Endothelial cell of umbilical vein (primary cell): ENCODE measurements at places on chromosomes 1 and 21. TPM values are rescaled to one million over a fixed set of nuclear protein-coding genes. Genes with fewer than 3 reads are reported as not detected.

DNA sequence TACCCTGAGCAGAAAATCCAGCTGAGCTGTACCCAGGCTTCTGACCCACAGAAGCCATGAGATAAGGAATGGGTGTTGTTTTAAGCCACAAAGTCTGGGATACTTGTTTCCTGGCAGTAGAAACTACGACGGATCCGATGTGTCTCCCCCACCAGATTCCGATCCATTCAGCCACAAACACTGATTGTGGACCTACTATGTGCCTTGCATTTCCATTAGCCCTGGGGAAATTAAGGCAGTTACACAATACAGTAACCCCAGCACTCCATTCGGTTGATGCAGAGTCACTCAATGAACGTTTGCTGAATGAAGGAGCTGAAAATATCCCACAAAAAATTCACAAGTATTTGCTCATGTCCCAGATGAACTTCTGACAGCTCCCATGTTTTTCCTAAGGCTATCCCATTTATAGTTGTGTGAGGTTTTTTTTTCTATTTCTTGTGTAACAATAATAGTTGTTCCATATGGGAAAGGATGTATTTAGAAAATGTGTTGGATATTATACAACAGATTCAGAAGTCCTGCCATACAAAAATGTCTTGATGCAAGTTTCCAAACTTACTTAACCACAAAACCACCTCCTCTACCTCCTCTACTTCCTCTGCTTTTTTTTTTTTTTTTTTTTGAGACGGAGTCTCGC lies 29.6 kb upstream of the KAZN start:
- DNase-seq = no peak

DNA sequence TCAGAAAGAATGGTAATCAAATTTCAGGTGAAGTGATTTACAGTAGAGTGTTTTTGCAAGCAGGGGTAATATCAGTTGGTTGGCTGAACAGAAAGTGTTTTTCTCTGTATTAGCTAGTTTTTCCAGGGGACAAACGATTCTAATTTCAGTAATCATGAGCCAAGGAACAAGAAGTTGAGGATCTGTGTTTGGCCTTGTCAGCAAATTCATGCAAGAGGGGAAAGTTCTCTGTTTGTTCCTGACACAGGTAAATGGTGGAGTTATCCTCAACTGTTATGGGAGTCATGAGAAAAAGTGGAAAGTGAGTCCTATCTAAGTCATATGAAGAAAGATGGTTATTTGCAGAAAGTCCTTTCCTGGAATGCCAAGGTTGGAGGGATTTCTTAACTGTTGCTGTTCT lies 24.6 kb upstream of the SLC35A3 start:
- DNase-seq = no peak

GRCh38 chr1:233240371-233240770 lies 55.2 kb downstream of the PCNX2 start:
- no peak for DNase-seq

DNA sequence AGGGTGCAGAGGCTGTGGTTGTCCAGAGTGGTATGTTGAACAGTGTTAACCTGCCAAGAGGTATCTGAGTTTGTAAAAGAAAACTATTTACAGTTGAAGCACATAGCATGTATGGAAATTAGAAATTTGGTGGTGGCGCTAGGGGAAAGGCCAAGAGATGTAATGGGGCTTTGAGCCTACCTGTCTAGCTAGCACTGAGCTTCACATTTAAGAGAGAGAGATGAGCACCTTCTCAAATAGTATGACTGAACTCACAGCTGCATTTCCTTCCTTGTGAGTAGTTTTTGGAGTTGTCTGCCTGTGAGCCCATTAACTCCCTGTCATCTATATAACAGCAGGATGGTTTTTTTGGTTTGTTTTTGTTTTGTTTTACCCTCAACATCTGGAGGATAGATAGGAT lies 4.0 kb downstream of the CLIC4 start:
- DNase-seq = no peak

DNA sequence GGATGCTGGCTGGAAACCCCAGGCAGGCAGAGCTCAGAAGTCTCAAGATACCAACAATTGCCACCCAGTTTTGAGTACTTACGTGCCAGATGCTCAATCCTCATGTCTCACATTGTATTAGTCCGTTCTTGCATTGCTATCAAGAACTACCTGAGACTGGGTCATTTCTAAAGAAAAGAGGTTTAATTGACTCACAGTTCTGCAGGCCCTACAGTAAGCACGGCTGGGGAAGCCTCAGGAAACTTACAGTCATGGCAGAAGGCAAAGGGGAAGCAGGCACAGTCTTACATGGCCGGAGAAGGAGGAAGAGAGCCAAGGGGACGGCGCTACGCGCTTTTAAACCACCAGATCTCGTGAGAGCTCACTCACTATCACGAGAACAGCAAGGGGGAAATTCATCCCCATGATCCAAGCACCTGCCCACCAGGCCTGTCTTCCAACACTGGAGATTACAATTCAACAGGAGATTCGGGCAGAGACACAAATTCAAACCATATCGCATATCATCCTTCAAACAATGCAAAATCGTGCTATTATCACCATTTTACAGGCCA lies 58.0 kb downstream of the KAZN start:
- no peak for DNase-seq

- no peak for DNase-seq
Observed at GRCh38 chr1:239386453-239387303, at the start of gene CHRM3. Gene CHRM3 (plus strand): TSS chr1:239386568. CDS start chr1:239907452, 520,884 bp downstream.

GRCh38 chr1:27517907-27518718 lies 28.1 kb upstream of the WASF2 start:
- no peak for DNase-seq

GRCh38 chr1:168582688-168583336 lies 6.4 kb downstream of the XCL1 start:
- no peak for DNase-seq

- DNase-seq = peak; percentile 96
Observed at GRCh38 chr1:192104852-192105251, 53.4 kb upstream of the RGS18 start.

- DNase-seq = no peak
Observed at GRCh38 chr21:15020797-15021196, 44.0 kb downstream of the NRIP1 start.

GRCh38 chr1:33348676-33349080 lies 27.8 kb upstream of the A3GALT2 start:
- peak; percentile 44 for DNase-seq

GRCh38 chr1:67717876-67718275 lies 32.9 kb downstream of the GADD45A start:
- no peak for DNase-seq

GRCh38 chr1:52216907-52217458 lies 75.1 kb downstream of the ZFYVE9 start:
- no peak for DNase-seq

GRCh38 chr21:41091616-41092015 lies 76.3 kb upstream of the BACE2 start:
- no peak for DNase-seq

DNA sequence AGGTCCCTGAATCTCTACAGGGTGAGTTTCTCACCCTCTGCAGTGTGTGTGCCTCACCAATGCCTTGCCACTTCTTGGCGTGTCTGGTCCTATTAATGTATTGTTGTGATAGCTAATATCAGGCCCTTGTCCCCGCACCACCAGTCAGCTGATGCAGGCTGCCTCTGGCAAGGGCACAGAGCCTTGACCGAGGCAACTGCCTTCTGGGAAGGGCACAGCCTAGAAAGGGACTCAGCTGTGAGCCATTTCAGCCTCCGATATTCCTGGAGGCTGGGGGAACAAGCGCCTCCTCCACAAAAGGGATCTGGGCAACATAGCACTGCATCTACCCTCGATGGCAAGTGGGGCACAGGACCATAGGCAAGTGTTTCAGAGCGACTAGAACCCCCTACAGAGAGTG lies 27.0 kb downstream of the IL10RB start:
- DNase-seq = no peak

DNA sequence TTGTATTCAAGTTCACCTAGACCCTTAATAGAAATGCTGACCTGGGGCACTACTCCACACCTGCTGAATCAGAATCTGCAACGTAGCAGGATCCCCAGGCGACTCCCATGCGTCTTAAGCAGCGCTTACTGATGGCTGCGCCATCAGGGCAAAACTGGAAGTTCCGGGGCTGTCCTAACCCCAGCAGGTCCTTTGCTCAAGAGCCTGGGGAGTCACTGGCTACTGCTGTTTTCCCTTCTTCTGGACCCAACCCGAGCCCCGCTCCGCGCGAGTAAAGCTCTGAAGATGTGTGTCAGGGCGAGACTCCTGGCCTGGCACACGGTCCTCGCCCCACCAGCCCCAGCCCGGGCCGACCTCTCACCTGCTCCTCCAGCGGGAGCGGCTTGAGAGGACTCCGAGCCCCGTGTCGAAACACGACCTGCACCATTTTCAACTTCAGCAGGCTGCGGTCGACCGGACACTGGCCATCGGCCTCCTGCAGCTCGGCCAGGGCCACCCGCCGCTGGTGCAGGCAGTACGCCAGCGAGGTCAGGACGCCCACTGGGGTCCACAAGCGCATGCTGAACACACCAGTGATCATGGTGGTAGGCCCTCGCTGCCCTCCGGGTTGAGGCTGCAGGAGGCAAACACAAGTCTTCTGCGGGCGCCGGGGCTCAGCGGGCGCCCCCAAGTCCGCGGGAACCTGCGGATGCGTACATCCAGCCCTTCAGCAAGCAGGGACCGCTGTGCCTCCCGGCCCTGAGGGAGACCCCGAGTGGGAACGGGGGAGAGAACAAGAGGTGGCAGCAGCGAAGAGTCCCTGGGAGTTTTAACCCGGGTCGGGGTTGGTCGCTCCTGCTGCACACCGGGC lies 630 bp downstream of the ACP6 start:
- DNase-seq = peak; percentile 60

Gene BRINP3
- total RNA-seq = not detected in 2 replicates

Gene NHLH1
- total RNA-seq = 0.16 and 0.46 TPM in 2 replicates

Gene ALX3
- total RNA-seq = not detected in 2 replicates

Gene FCRL2
- not detected in 2 replicates for total RNA-seq

Gene EVI5
- total RNA-seq = 26.2 and 34.4 TPM in 2 replicates

Gene LINGO4
- not detected in 2 replicates for total RNA-seq

Gene RSBN1
- 10.8 and 13.4 TPM in 2 replicates for total RNA-seq

Gene DMBX1
- total RNA-seq = not detected in 2 replicates

Gene IL20
- not detected in 2 replicates for total RNA-seq
